ENCODE measurements at places on chromosomes 3 and 15.

DNA sequence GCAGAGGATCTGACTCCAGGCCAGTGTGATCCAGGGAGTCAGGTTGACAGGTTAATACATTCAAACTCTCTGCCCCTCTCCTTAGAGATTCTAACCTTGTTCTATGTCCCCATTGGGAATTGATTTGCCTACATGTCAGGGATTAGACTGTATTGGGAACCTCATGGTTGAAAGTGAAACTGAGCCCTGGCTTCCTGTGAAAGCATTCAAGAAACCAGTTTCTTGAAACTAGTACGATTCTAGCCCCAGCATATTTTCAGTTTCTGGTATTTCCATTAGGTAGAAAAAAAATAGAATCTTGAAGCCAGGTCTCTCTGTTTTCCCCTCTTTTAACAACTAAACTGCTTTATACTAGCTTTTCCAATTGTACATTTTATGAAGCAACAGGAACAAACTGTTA lies 140.4 kb upstream of the ABI3BP start:
- no peak for DNase-seq

DNA sequence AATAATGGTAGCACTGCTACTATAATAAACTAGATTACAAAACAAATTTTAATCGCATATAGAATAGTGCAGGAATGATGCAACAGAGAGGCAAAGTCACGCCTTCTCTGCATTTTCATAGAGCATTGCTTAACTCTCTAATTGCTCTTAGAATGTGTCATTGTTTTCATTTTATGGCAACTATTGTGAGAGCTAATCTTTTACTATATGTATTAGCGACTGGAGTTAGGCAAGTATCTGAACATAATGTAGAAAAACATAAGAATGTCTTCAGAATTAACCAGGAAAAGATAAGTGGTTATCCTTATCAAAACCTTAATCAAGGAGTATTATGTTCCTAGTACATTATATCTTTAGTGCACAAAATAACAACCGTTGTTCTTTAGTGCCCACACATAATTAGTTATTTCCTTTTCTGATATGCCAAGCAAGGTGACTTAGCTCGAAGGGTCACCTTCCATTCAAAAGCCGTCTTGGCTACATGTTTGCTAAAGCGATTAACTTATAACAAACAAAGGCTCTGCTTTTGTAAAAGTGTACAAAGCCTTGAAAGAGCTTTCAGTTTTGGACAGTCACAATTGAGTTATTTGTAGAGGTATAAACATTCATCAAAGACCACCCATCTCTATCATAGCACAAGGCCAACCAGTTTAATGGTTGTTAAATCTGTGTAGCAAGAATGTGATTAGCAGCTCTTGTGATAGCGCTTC lies 1328.9 kb downstream of the ROBO2 start:
- no peak for DNase-seq

GRCh38 chr3:37906734-37907282 lies 45.1 kb downstream of the CTDSPL start:
- DNase-seq, result no peak

DNA sequence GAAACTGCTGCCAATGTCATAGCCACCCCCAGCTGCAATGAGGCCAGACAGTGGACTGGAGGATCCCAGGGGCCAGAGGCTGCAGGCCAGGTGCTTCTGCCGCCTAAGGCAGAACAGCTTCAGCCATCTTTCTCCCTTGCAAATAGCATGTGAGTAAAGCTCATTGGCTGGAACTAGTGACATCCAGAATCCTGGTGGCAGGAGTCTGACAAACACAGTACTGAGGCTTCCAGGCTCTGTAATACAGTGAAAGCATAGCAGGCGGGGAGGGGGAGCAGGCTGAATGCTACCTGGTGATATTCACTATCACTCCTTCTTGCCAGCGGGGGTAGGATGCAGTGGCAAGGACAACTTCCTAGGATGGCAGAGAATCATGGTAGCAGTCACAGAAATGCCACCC lies 36.5 kb upstream of the TBC1D21 start:
- DNase-seq, result no peak

DNA sequence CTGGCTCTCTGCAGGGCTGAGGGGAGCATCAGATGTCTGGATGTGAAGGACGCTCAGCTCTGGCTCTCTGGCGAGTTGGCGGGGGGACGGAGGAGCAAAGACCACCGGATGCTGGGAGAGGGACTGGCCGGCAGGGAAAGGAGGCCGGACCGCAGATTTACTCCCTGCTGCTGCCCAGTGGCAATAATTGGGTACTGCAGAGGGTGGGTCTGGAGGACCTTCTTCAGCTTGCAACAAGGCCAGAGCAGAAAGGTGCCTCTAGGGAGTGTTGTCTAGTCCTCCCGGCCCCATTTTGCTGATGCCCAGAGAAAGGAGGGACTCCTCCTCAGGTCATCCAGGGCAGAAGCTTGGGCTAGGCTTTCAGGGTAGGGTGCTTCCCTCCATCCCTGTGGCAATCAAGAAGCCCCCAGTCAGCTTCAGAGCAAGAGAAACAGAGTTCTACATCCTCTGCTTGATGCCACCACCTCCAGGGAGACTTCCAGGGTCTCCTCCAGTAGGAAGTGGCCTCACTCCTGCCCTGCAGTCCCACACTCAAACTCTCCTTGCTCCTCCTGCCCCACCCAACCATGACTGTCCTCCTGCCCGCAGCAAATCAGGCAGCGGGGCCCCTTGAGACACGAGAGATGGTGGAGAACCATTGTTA lies 20.3 kb upstream of the CSPG4 start:
- no peak for DNase-seq

GRCh38 chr3:123404391-123404790 lies 44.5 kb downstream of the ADCY5 start:
- DNase-seq, result no peak

- DNase-seq, result no peak
Measured at GRCh38 chr15:100090411-100090810, 251.4 kb downstream of the ADAMTS17 start.

GRCh38 chr15:83378921-83379578 lies 68.1 kb upstream of the SH3GL3 start:
- DNase-seq, result no peak

DNA sequence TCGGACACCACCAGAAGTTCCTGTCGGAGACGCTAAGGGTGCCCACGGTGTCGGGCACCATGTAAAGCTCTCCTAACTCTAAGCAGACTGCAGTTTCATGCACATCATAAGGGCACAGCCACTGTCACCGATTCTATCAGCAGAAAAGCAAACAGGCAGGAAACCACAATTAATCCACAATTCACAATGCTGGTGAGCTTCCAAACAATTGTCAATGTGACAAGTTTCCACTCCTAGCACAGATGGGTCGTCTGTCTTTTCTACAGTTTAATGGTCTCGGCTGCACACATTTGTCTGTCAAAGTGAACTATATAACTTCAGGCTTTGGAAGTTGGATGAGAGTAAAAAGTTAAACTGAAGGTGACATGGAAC lies 8.8 kb upstream of the OCA2 start:
- no peak for DNase-seq

- DNase-seq, result no peak
Measured at GRCh38 chr3:138356730-138357405, 8.5 kb downstream of the MRAS start.

GRCh38 chr3:192246847-192247559 lies 480.3 kb downstream of the FGF12 start:
- DNase-seq, result no peak

DNA sequence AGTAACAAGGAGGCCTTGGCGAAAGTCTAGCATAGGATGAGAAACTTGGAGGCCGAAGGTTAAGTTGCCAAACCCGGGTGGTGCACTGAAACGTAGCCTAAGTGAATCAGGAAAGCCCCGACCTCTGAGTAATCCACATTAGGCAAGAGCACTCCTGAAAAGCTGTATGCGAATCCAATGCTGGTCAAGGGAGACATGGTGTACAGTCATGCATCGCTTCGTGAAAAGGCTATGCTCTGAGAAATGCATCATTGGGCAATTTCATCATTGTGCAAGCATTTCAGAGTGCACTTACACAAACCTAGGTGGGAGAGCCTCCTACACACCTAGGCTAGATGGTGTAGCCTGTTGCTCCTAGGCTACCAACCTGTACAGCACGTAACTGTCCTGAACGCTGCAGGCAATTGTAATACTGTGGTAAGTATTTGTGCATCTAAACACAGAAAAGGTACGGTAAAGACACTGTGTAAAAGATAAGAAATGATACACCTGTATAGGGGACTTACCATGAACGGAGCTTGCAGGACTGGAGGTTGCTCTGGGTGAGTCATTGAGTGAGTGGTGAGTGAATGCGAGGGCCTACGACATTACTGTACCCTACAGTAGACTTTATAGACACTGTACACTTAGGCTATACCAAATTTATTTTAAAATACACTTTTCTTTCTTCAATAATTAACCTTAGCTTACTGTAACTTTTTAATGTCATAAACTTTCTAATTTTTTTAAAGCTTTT lies 222.5 kb downstream of the SHQ1 start:
- DNase-seq, result no peak

- DNase-seq, result no peak
Measured at GRCh38 chr3:117059067-117059955, 349.7 kb downstream of the TUSC7 start.

DNA sequence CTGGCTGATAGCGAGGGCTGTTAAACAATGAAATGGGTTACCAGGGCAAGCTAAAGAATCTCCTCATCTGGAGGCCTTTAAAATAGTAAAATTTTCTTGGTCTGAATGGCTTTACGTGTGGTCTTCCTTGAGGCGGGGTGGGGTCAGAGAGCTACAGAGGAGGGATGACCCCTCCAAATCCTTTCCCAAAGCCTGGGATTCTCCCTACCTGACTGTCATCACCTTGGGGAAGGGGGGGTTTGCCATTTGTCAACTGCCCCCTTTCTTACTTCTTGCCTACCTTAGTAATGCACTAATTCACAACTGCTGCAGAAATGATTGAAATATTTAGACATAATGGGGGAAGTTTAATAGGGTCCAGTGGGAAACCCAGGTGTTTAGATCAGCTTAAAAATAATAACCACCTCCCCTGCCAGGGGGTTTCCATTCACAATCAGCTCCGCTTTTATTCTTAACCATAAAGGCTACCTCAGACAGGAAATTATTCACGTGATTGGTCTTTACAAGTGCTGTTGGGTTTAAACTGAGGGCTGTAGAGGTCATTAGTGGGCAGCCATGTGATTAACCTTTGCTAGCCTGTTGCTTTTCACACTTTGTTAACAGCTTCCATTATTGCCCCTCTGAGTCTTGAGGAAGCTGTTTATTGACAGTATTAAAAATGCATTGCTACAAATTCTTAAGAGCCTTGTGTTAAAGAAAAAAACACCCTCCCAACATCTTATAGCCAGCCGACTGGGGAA lies 276.5 kb upstream of the ATP11B start:
- DNase-seq, result no peak

DNA sequence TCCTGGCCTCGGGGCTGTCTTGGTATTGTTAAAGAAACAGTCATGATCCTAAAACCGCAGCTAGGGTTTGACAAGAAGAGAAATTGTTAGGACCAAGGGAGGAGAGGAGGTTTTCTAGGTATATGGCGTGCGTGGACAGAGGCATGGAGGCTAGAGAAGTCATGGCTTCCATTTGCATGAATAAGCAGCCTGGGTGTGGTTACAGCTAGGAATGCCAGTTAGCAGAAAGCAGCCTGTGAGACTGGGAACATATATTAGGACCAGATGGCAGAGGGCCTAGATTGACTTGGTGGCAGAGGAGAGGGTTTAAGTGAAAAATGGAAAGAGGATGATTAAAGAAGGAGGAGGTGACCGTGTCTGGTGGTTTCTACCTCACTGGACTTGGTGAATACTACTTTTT lies 573.6 kb upstream of the ARRDC4 start:
- no peak for DNase-seq

- no peak for DNase-seq
Measured at GRCh38 chr3:154307363-154307762, 16.9 kb downstream of the DHX36 start.

GRCh38 chr3:14371573-14372474 lies 30.6 kb upstream of the SLC6A6 start:
- no peak for DNase-seq

DNA sequence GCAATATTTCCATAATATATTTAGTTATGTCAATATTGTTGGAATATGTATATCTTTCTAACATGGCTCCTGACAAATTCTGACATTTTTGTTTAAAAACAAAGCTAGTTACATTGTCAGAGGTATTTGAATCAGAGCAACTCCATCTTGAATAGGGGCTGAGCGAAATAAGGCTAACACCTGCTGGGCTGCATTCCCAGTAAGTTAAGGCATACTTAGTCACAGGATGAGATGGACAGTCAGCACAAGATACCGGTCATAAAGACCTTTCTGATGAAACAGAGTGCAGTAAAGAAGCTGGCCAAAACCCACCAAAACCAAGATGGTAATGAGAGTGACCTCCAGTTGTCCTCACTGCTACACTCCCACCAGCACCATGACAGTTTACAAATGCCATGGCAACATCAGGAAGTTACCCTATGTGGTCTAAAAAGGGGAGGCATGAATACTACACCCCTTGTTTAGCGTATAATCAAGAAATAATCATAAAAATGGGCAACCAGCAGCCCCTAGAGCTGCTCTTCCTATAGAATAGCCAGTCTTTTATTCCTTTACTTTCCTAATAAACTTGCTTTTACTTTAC lies 30.4 kb downstream of the RPL22L1 start:
- no peak for DNase-seq

DNA sequence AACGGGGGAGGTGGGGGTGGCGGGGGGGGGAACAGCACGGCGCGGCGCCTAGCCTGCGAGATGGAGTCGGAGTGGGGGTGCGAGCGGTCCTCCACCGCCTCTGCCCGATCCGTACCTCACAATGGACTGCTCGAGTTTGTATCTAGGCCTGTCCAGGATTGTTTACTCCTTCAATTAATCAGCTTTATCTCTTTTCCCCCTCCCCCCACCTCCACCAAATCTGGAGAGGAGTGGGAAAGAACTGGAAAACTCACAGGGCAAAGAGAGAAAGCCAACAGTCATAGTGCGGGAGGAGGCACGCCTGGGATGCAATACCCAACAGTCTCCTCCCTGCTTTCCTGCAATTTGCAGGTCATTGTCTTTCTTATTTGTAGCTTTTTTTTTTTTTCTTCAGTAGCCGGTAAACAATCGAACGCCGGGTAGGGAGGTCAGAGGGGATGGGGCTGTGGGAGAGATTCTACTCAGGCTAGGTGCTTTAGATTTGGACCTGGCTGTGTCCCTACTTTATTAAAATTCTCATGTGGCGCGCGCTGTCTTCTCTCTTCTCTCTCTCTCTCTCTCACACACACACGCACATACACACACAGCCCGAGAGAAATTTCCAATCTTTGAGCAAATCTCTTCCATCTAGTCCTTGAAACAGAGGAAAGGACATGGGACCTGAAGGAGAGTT lies 6.9 kb upstream of the MEIS2 start:
- DNase-seq, result no peak

DNA sequence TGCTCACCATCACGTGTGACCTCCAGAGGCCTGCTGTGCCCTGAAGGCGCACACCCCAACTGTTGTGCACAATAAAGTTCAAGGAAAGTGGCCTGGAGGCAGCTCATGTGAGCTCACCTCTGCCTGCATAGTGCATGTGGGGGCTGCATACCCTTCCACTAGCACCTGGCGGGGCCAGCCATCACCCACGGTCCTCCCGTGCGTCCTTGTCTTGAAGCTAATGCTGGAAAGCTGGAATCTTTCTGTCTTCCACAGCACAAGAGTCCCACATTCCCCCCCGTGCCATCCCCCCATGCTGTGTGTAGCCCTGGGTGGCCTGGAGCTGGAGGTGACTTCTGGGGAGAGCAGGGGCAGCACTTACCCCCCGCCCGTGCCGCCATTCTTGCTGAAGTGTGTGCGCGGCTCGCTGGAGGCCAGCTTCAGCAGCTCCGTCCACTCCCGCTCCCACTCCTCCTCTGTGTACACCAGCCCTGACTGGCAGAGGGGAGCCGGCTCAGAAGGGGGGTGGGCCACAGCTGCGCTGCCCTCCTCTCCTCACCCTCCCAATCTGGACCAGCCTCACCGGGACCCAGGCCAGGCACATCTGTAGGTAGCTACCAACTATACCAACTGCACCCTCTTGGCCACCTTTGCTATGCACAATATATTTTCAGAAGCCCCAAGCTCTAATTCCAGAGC lies 199.5 kb downstream of the KLF13 start:
- no peak for DNase-seq

Data from brain pericyte (primary cell).